ENCODE measurements at places on chromosomes 7 and 10.

GRCh38 chr10:25357269-25357668 lies 182.5 kb downstream of the GPR158 start:
- no peak for DNase-seq

DNA sequence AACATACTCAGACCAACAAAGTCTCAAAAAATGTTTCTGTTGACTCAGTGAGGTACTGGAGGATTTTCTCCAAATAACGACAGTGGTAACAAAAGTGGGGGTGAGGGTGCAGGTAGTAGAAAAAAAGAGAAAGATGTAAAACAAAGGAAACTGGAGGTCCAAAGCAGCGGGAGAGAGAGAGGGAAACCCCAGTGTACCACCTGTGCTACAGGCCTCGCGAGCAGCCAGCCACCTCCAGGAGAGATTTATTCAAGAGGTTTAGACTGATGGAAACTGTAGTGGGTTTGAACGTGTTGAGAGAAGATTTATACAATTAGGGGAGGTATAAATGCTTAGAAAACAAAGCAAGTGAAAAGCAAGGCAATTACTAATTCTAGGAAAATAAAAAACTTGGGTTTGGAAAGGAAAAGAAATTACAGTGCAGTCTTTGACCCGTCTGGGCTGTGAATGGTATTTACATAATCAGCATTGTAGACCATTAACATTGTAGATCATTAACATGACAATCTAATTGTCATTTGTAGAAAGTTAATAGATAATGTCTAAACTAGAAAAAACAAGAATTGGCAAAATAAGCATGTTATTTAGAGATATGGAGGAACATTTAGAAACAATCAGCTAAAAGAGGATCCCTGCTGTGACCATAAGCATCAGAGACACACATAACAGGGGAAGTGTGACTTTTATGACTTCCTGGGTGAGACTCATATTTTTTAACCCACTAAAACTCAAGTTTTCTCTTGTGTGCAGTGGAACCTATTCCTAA lies 180.0 kb downstream of the RELN start:
- DNase-seq: no peak

DNA sequence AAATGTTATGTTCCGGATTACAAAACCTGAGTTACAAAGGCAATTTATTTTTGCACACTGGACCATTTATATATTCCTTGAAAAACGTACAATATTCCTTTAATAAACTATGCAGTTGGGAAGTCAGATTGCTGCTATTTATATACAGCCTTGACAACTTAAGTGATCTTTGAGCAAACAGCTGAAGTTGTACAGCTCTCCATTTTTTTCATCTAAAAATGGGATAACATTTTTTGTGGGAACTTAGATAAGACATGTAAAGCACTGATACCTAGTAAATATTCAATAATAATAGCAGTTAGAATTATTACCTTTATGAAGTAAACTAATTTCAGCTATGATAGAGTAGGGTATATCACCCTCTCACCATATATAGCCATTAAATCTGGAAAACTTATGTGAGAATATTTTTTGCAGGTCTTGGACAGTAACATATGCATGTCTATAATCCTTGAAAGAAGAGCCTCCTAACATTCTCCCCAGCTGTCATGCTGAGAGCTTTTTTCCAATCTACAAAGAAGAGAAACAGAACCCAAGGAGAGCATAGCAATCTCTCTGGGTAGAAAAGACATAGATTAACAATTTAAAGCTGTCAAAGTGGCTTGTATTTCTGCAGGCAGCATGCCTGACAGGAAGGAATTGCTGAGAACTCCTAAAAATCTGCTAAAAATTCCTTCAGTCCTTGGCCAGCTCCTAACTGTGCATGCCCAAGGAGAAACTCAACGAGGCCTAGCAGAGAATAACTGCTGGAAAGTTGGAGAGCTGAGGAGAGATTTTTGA lies 326.0 kb downstream of the CRPPA start:
- DNase-seq: no peak

GRCh38 chr7:44276571-44277221 lies 48.7 kb downstream of the CAMK2B start:
- DNase-seq: no peak

DNA sequence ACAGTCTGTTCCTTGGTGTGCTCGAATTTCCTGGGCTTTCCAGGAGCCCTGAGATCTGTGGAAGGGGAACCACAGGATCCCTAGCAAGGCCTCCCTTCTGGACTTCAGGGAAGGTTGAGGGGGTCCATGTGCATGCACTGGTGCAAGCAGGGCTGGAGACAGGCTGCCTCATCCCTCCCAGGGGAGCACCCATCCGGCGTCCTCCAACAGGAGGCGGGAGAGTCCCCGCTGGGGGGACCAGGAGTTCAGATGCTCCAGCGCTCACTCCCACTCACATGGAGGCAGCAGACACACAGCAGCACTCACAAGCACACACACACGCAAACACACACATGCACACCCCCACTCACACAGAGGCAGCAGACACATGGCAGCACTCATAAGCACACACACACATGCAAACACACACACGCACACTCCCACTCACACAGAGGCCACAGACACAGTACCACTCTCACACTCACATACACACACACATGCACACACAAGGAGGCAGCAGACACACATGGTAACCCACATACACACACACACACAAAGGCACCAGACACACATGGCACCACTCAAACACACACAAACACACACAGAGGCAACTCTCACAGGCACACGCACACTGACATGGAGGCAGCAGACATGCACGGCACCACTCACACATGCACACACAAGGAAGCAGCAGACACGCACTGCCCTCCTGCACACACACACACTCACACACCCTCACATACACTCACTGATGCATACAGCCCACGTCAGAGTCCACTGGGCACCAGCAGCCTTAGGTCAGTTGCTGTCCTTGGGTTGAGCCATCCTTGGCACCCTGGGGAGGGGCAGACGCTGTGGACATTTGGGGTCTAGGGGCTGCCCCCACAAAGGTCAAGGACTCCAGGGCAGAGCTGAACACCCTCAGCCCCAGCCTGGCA lies 247.0 kb upstream of the PPP2R2D start:
- DNase-seq: no peak

GRCh38 chr7:154867068-154867467 lies 135.9 kb downstream of the PAXIP1 start:
- no peak for DNase-seq

DNA sequence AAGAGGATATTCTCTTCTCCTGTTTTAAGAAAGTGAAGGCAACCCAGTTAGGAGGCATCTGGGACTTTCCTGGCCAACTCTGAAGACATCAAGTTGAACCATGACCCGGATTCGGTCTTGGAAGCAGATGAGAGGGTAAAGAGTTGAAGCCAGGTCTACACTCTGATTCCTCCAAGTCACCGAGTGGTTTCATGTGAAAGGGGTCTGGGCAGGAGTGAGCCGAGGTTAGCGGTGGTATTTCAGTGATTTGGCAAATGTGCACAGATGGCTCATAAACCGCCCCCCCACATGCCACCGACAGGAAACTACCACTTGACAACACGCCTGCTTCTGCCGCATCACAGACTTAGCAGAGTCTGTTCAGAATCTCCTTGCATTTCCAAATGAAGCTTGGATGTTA lies 11.4 kb upstream of the REPIN1 start:
- DNase-seq: no peak

DNA sequence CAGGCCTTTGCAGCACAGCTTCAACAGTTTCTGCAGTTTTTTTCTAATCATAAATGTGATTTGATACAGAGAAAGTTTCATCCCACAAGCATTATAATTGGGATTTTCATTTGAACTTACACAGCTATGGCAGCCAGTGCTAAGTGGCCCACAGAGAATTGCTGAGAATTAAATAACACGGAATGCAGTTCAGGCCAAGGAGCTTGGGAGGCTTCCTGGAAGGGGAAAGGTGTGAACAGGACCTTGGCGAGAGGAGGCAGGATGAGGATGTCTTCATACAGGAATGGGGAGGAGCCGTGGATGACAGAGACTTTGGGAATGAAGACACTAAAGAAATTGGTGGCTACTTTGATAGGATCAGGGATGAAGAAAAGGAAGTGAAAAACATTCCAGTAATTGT lies 95.3 kb downstream of the ZNF22 start:
- no peak for DNase-seq

DNA sequence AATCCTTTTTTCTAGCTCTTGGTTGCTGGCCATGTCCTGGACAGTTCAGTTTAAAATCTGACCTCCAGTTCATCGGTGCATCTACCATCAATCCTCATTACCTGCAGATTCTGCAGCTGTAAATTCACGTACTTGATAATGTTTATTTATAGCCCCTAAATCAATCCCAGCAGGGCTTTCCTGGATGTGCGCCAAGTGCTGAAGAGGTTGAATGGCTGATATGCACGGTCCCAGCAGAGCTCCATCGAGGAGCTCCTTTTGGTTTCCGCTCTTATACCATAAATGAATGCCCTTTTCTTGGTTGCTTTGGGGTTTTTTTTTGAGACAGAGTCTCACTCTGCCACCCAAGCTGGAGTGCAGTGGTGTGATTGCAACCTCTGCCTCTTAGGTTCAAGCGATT lies 91.2 kb upstream of the CCZ1B start:
- DNase-seq: no peak
